Astrocyte (in vitro differentiated cells and primary cell): ENCODE measurements at places on chromosomes 2 and 18. TPM values are rescaled to one million over a fixed set of nuclear protein-coding genes. Genes with fewer than 3 reads are reported as not detected.

The SCN2A gene
- total RNA-seq: 7.5 and 8.2 TPM in 2 replicates

The AQP4 gene
- 0.22 TPM in 1 of 2 replicates, not detected in the other for total RNA-seq

The FEV gene
- total RNA-seq: not detected in 2 replicates

The FAM117B gene
- total RNA-seq: 7.2 TPM in 2 replicates

The RGPD4 gene
- total RNA-seq: not detected in 2 replicates

The CYRIA gene
- total RNA-seq: 4.9 and 6.0 TPM in 2 replicates

The ING5 gene
- total RNA-seq: 15.8 and 19.7 TPM in 2 replicates

The EHBP1 gene
- 44.1 and 50.4 TPM in 2 replicates for total RNA-seq

The ITGA4 gene
- total RNA-seq: 20.0 and 23.5 TPM in 2 replicates

The FSIP2 gene
- 0.77 and 0.86 TPM in 2 replicates for total RNA-seq

The IL1A gene
- 0.31 and 0.43 TPM in 2 replicates for total RNA-seq

The BMP10 gene
- total RNA-seq: not detected in 2 replicates

The CREG2 gene
- total RNA-seq: 0.11 TPM in 1 of 2 replicates, not detected in the other

The ITGA6 gene
- total RNA-seq: 21.1 and 35.3 TPM in 2 replicates

The MAP2 gene
- total RNA-seq: 11.8 and 15.9 TPM in 2 replicates

The AQP12B gene
- not detected in 2 replicates for total RNA-seq

The STON1 gene
- 7.3 and 9.5 TPM in 2 replicates for total RNA-seq

The NGEF gene
- 0.16 and 0.22 TPM in 2 replicates for total RNA-seq

The HAAO gene
- total RNA-seq: 1.1 and 1.3 TPM in 2 replicates
